NCI-H69 (cell line): ENCODE measurements at places on chromosomes 7 and 10.

- DNase-seq = peak; percentile 97
Measured at GRCh38 chr10:75283671-75284470, 48.1 kb upstream of the COMTD1 start.

- DNase-seq = no peak
Measured at GRCh38 chr7:157555313-157555712, 218.5 kb downstream of the DNAJB6 start.

DNA sequence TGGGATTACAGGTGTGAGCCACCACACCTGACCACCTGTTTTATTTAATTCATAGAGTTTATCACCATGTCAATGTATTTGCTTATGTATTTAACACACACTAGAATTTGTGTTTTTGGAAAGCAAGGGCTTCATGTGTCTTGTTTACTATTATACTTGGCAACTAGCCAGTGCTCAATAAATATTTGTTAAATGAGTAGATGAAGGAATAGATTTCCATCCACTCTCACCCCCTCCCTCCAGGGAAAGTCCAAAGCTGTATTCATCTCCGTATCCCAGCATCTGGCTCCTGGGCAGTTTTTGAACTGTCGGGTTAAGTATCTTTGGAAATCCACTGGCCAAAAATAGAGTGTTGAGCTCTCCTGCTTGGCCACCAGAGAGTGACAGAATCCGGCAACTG lies 4.6 kb upstream of the RADIL start:
- DNase-seq = peak; percentile 47

- DNase-seq = no peak
Measured at GRCh38 chr10:17249820-17250219, 21.8 kb downstream of the VIM start.

DNA sequence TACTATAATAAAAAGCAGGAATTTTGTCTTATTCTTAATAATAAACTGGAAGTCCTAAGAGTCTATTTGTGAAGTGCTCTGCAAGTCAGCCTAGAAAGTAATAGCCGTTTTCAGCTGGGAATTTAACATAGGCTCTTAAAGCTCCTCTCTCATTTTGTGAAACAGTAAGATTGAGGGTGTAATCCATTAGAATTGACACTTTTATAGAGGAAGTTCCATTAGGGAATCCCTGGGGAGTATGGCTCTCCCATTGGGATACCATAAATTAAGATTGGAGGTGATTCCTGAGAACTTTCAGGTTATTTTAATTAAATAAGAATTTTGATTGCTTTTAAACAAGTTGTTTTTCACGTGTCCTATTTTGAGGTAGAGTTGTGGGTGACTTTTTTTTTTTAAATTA lies 68.0 kb downstream of the EXOC4 start:
- peak; percentile 90 for DNase-seq

GRCh38 chr7:17781491-17782215 lies 158.6 kb downstream of the SNX13 start:
- peak; percentile 23 for DNase-seq

DNA sequence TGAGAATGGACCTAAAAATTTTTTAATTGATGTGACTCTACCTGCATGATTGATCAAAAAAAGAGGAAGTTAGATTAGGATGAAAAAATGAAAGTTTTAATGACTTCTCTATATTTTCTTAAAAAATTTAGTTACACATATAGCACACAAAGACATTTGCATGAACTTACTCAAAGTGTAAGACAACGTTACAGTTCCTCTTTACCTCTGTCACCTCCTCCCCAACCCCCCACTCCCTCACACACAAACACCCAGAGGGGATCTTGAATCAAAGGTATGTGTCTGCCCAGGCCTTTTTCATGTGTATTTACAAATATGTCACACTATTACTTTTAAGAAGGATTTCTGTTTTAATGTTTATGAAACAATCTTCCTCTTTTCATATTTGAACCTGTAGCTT lies 20.6 kb upstream of the CDCA7L start:
- no peak for DNase-seq

GRCh38 chr10:62307635-62308034 lies 39.0 kb upstream of the RTKN2 start:
- no peak for DNase-seq

- DNase-seq = no peak
Measured at GRCh38 chr10:58856508-58857240, 319.8 kb upstream of the PHYHIPL start.

DNA sequence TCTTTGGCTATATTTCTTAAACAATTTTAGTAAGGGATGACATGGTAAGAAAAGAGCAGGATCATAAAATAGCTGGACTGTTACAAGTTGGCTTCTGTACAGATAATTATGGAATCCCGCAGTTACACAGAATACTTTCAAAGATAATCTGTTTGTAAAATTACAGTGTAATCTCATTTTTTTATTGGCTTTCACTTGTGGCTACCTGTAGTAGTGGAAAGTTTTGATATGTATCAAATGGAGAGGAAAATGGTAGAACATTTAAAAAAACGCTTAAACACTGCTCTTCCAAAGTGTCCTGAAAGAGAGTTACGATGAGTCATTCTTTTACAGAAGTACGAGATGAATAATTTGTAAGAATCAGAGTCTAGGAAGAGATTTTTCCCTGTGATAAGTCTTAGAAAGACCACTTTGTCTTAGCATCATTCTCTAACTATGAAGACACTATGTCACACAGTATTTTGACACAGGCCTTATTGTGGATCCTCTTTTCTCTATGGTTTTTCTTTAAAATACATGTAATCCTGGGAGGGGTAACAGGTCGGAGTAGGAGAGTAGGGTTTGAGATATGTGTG lies 215.0 kb upstream of the DKK1 start:
- no peak for DNase-seq

DNA sequence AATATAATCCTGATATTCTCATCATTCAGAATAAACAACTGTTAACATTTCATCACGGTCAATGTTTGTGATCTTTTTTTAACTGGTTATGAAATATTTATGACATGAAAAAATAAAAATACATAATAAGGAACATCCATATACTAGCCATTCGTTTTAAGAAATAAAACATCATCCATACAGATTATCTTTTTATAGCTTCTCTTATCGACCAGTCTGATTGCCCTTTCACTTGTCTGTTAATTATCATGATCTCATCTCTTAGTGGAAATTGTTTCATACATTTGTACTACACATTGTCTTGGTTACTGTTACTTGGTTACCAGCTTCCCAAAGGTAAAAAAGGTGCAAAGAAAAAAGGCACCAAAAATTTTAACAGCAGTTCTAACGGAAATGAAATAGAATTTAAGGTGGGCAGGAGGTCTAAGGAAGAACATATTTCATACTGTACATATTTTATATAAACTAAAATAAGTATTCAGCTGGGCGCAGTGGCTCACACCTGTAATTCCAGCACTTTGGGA lies 8.4 kb downstream of the ARHGAP21 start:
- DNase-seq = no peak

GRCh38 chr7:46058086-46058823 lies 137.2 kb upstream of the IGFBP3 start:
- no peak for DNase-seq

DNA sequence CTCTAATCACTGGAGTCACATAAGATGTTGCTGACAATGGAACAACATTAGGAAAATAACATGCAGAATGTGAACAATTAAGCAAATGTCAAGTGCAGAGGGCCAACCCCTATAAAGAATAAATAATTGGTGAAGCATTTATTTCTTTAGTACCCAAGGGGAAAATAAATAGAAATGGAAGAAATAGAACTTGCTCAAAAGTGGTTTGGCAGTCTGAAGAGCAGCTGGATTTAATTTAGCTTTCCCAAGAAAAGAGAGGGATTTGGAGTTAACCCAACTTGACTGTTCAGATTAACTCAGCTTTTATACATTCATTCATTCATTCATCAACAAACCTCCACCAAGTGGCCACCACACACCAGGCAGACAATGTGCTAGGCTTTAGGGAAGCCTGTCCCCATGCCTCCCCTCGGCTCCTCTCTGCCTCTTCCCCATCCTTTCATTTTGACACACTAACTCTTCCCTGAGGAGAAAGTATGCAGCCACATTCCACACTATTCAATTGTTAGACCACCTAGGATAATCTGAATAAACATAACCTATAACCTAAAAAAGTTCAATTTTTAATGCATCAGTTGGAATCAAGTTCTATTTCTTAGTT lies 295.5 kb downstream of the AHR start:
- DNase-seq = no peak

DNA sequence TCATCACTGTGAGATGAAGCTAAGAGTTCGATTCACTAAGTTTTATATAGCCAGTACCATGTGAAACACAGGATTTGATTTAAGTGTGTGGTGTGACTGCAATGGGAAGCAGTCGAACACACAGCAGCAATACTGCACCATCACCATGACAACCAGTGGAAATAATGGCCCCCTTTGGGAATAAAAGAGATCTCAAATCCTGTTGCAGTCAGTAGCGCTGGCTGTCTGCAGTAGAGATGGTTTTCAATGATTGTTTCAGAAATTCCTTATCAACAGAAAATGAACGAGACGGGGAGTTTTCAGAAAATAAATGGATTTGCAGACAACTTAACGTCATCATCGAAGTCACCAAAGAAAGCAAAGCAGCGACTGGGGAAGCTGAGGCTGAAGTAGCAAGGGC lies 91.0 kb downstream of the PTPRE start:
- DNase-seq = no peak

GRCh38 chr7:130420943-130421578 lies 19.8 kb downstream of the CEP41 start:
- DNase-seq = peak; percentile 72

GRCh38 chr7:135353832-135354231 lies 120.2 kb downstream of the STRA8 start:
- DNase-seq = no peak

- no peak for DNase-seq
Measured at GRCh38 chr10:31146491-31147209, 115.0 kb upstream of the ZNF438 start.

DNA sequence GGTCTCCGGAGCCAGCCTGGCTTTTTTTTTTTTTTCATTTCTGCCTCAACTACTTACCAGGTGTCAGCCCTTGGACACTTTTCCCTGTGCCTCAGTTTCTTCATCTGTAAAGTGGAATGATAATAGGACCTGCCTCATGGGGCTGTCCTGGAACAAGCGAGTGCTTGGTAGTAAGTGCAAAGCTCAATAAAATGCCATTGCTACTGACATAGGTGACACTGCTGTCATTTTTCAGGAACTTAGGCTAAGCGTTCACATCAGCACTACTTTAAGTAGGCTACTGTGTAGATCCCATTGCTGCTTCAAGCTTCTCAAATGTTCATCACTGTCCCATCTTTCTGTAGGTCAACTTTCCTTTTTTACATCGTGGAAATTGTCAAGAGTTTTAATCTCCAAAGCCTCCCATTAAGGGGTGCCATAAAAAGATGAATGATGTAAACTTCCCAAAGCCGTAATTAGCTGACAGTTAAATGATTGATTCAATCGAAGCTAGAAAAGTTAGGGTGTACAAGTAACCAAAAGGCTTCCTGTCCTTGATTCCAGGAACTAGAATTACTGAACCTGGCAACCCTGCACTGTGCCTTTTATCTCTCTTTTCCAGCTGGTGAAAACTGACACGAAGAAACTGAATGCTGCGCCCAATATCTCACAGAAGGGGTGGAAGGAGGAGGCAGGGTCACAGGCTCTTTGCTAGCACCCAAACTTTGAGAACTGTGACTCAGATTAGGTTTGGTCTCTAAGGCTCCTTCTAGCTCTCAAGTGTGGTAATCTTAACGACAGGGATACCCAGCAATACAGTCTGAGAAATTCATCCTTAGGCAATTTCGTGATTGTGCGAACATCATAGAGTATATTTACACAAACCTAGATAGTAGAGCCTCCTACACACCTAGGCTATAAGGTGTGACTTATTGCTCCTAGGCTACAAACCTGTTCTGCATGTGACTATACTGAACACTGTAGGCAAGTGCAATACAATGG lies 861 bp upstream of the USP6NL start:
- DNase-seq = peak; percentile 43

- DNase-seq = no peak
Measured at GRCh38 chr7:26440233-26441001, 148.8 kb downstream of the SNX10 start.

DNA sequence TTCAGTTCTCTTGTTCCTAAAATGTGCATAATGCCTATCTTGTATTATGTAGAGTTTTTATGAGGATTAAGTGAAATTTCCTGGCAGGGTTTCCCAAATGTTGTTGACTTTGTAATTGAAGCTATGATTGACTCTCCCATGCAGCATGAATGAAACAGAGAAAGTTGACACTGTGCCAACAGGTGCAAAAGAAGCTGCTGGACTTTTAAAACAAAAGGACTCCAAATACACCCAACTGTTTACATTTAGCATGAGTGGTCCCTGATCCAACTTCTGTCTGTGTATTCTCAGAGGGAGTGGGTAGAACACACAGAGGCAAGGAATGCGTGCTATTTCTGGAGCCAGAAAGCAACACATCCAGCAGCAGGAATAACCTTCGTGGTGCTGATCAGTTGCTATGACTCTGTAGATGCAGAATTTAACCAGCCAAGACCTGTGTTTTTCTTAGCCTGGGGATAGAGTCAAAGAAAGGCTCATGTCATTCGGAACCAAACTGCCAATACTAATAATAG lies 14.4 kb upstream of the RBM20 start:
- DNase-seq = peak; percentile 88

DNA sequence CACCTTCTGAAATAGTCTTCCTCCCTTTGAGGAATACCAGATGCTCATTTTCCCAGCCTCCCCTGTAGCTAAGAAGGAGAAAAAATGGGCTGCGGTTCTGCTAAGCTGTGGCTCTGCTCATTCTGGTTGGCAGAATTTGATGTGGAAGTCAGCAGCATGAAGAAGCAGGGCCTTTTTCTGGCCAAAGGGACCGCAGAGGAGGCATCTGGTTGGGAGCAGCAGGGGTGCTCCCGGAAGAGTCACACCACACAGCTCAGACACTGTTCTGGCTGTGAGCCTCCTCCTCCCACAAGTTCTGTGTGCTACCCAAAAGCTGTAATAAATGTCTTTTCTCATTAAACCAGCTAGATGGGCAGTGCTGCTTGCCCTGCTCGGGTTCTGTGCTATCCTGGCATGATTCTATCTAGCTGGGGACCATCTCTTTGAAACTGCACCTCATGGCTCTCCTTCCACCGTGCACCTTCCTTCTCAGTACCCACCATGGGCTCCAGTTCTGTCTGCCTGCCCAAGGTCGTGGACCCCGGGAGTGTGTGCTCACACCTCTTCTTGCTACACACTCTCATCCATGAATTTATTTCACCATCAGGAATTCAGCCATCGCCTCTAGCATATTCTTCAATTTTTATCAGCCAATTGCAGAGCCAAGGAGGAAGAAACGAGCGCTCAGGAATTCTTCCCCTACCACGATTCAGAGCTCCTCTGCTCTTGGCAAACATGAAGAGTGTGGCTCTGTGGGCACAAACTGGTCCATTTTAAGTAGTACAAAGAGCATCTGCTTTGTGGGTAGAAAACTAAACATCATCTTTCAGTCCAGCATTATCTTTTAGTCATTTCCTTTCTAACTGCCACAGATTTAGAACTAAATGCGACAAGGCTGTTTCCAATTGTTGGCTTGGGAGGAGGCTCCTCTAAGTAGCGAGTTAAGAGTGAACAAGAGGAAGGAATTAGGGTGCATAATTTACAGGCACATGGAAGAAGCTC lies 76.9 kb downstream of the FAM171A1 start:
- no peak for DNase-seq

- DNase-seq = peak; percentile 46
Measured at GRCh38 chr7:150739033-150739432, 1.8 kb downstream of the GIMAP5 start.
